ENCODE measurements at places on chromosomes 12 and 14.

DNA sequence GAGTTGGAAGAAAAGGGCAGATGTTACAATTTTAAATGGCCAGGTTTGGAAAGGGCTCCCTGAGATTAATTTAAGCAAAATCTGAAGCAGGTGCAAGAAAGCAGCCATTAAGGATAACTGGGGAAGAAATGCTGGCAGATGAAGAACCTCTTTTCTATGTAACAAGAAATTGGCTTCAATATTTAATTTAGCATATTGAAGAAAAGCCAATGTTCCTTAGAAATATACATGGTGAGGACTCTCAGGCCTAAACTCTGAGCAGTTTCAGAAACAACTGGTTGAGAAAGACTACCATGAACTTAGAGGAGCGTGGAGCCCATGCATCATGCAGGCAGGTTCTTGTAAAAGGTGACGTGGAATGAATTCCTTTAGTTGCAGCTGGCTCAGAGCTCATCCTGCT is 152.8 kb downstream of the LRIG3 start:
- DNase-seq = no peak

GRCh38 chr14:96938946-96939345 is 141.8 kb downstream of the VRK1 start:
- DNase-seq = no peak

DNA sequence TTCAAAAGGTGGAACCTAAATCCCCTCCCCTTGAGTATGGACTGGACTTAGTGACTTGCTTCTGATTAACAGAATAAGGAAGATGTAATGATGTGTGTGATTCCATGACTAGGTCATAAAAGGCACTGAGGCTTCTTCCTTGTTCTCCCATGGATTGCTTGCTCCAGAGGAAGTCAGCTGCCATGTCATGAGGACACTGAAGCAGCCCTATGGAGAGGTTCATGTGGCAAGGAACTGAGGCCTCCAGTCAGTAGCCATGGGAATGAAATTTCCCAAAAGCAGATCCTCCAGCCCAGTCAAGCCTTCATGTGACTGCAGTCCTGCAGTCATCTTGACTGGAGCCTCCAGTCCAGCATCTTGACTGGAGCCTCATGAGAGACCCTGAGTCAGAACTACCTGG is 10.7 kb downstream of the TMBIM4 start:
- DNase-seq = no peak

GRCh38 chr12:24928131-24928530 is 20.8 kb downstream of the BCAT1 start:
- no peak for DNase-seq

- no peak for DNase-seq
These were observed 14.5 kb upstream of the TFCP2 start for GRCh38 chr12:51187370-51187987.

- DNase-seq = no peak
These were observed 238.9 kb upstream of the SRRM4 start for GRCh38 chr12:118742431-118742830.

DNA sequence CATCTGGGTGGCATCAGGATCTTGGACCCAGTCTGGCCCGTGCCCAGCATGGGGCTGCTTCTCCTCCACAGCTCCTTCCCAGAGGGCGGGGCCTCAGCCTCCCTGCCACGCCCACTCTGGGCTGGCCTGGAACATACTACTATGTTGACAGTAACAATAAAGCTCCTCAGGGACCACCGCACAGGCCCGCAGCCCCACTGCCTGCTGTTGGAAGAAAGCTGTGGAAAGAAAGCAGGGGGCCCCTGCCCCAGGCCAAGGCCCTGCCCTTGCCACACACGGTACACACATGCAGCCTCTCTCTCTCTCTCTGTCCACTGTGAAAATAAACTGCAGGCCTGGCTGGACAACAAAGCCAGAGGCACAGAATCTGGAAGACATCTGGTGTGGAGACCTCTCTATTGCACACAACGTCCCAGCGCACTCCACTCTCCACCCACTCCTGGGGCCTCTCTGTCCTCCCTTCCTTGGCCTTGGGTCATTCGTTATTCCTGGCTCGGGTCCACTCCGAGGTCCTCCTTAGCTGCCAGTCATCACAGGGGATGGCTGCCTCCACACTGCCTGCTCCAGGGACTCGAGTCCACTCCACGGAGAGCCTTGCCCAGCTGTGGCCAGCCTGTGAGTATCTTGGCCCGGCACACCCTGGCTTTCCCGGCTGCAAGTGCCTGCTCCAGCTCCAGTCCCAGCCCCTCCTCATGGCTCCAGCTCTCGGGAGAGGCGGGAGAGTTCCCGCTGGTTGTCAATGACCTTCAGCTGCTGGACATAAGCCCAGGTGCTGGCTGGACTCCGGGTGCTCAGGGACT is 11.8 kb upstream of the ENDOU start:
- DNase-seq = peak; percentile 82

- peak; percentile 72 for DNase-seq
These were observed 117.1 kb downstream of the SLC25A47 start for GRCh38 chr14:100440207-100440631.

DNA sequence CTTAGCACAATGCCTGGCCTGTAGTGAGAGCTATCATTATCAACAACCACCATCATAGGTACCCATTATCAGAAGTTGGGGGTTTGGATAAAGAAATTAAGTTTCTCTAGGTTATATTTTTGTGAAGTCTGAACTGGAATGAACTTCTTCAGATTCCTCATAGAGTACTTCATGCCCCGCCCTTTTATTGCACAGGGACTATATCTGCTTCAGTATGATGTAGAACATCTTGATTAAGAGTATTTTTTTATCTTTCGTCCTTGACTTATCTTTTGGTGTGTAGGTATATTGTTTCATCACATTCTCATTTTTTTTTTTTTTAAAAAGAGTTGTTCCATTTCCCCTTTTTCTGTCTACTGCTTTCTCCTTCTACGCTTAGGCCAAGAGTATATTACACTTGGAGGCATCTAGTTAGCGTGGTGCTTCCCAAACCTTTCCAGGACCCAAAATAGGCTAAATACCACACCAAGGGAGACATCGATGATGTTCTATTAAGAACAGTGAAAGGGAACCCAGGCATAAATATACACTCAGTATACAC is 467.5 kb downstream of the ZFP36L1 start:
- DNase-seq = no peak

GRCh38 chr14:89466484-89466883 is 49.5 kb upstream of the FOXN3 start:
- no peak for DNase-seq

DNA sequence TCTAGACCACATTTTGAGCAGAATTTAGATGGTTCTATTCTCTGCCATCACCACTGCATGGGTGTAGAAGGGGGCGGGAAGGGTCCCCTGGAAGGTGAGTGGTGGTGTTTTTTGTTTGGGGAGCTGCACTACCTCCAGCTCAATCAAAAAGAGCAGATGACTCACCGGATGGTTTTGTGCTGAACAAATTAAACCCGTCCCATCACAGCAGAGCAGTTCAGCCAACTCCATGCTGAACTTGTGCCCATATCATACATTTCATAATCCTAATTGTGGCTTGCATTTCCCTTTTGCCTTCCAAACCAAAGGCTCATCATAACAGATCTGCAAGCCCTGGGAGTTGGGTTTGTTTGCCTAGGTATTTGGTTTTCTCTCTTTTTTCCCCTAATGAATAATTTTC is 53.0 kb upstream of the RPH3A start:
- no peak for DNase-seq

- no peak for DNase-seq
These were observed 32.5 kb upstream of the FGF23 start for GRCh38 chr12:4412056-4412455.

- DNase-seq = no peak
These were observed 225.2 kb downstream of the FUT8 start for GRCh38 chr14:65637780-65638179.

- no peak for DNase-seq
These were observed 74.9 kb upstream of the ATP2B1 start for GRCh38 chr12:89783359-89784060.

- DNase-seq = no peak
These were observed 2.0 kb downstream of the SYT10 start for GRCh38 chr12:33437598-33437997.

DNA sequence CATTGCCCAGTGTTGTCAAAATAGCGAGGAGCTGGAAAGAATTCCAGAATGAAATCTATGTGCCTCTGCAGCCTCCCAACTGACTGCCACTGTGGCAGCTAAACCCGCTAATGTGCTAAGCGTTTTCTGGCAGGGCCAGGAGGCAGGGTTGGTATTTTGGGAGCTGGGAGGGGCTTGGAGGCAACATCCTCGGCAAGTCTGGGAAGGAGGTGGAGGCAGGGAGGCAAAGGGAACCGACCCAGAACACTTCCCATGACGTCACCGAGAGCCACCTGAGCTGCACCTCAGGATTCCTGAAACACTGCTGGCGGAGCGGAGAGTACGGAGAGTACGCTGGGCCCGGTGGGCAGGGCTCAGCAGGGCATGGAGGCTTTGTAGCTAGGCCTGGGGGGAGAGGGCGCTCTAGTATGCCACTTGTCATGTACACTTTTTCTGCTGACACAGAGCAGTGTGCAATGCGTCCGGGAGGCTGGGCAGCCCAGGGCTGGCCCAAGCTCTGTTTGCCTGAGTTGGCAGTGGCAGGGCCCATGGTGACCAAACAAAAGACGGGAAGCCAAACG is 81.5 kb downstream of the DPF3 start:
- DNase-seq = peak; percentile 48

DNA sequence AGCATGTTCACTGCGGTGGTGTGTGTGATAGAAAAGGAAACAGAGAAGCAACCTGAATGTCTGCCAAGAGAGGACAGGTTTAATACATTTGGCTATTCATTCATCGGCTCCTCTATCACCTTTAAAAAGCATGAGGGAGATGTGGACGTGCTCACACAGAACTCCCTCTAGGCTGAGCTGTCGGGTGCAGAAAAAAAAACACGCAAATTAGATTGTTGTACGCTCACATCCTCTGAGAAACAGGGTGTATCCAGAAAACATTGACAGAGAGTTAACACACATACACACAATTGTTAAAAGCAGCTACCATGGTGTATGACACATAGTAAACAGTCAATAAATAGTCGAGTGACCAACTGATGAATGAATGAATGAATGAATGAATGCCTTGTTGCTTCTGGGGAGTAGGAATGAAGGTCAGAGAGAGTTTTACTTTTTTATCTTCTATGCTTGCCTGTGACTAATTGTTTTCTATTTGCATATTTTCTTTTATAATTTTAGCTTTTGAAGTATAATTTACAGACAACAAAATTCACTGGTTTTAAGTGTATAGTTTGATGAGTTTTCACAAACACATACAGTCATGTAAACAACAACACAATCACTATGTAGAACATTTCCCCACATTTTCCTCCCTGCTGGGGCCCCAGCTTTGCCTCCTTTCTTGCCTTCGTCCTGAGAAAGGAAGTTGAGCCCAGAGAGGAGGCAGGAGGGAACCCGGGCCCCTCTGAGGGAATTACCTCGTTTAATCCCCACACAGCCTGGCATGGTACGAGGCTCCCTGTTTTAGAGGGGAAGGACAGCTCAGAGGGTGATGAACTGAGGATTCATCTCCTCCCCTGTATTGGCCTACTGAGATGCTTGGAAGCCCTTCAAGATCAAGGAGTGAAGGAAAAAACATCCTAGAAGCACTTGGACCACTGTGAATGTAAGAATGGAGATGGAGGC is 19.7 kb upstream of the FAM222A start:
- no peak for DNase-seq

DNA sequence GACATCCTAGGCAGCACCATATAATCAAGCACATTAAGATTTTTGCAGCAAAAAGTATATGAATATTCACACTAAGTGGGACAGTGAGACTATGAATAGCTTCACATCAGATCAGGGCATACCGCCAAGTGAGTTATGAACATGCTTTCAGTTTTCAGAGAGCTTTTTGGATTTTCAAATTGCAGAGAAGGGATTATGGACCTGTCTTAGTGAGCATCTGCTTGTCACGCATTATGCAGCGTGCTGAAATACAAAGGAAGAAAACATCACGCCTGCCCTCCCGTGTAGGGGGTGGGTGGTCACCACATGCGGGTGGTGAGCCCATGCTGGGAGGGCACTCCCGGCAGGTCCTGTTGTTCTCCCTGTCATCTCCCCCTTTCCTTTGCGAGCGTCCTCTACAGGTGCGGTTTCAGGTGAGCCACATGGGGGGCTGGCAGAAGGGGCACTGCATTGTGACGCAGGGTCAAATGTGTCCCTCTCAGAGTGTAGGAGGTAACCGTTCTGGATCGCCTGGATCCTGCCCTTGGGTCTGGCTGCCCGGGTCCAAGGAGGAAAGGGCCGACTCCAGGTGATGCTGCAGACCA is 42.6 kb downstream of the TRAF3 start:
- no peak for DNase-seq

GRCh38 chr14:60845523-60845922 is 111.0 kb downstream of the MNAT1 start:
- no peak for DNase-seq

DNA sequence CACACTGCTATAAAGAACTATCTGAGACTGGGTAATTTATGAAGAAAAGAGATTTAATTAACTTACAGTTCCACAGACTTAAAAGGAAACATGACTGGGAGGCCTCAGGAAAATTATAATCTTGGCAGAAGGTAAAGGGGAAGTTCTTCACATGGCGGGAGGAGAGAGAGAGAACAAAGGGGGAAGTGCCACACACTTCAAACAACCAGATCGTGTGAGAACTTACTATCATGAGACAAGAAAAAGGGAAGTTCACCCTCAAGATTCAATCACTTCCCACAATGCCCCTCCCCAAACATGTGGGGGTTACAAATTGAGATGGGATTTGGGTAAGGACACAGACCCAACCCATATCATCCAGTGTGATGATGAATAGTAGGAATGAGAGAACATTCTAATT is 366.5 kb downstream of the LRFN5 start:
- DNase-seq = no peak

DNA sequence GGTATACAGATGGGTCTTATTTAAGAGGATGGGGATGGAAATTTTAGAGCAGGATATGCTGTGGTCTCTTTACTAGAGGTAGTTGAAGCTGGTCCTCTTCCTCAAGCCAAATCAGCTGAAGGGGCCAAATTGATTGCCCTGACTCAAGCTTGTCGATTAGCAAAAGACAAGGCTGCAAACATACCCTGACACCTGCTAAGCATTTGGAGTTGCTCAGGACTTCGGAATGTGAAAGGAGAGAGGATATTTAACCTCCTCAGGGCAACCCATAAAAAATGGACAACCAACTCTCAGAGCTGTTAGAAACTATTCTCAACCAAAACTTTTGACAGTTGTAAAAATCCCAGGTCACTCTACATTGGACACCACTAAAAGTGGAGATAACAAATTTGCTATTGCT is 15.6 kb downstream of the PTGDR start:
- DNase-seq = no peak

GRCh38 chr12:90181216-90181615 is 472.6 kb upstream of the ATP2B1 start:
- DNase-seq = no peak

All from midbrain (tissue), 1 donor.